Right lung (tissue), 10 donors: ENCODE measurements at places on chromosomes 1 and 21. TPM values are rescaled to one million over a fixed set of nuclear protein-coding genes. Genes with fewer than 3 reads are reported as not detected.

DNA sequence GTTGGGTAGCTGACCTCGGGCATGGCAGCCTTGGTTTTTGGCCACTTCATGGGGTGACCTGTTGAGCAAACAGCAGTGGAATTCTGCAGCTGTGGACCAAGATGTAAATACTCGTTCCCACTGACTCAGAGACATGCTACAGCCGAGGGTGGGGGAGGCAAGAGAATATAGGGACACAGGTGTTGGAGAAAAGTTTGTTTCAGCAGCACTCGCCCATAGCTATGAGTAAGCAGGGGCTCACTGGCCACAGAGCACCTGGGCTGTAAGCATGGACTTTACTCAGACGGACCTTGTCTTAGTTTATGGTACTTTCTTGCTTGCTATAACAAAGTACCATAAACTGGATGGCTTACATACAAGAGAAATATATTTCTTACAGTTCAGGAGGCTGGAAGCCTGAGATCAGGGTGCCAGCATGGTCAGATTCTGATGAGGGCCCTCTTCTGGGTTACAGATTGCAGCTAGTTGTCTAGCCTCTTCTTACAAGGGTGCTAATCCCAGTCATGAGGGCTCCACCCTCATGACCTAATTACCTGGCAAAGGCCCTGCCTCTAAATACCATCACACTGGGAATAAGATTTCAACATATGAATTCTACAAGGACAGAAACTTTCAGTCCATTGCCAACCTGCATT is 437.2 kb upstream of the DAB1 start:
- no peak for DNase-seq

DNA sequence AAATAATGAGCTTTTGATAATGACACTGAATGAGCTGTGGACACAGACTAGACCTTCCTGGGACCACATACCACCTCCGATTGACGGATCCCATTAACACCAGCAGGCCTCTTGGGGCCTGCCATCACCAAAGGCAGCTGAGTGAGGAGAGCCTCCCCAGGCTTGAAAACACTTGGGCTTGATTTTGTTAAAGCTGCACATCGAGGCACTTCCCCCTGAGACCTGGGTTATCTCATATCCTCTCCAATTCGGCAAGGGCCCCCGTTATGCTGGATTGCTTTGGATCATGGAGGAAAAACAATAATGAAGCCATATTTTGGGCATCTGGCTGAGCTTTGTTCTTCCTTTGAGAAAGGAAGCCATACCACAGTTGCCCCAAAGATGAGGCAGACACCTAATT is 143.0 kb downstream of the AJAP1 start:
- no peak for DNase-seq

DNA sequence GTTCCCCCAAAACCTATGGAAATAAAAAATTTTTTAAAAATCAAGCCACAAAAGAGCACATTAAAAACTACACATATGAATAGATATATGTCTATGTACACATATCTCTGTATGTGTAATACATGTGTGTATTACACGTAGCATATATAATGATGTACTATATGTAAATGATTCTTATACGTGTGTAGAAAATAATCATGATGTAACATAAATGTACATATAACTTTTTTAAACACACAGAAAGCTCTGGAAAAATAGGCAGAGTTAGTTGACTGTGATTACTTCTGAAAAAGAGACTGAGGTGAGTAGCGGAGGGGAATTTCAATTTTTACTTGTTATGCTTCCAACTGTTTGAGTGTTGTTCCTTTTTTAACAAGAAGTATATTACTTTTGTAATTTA is 405.0 kb downstream of the CAMTA1 start:
- DNase-seq: no peak

The SYNC gene
- 5.9 TPM for polyA plus RNA-seq

DNA sequence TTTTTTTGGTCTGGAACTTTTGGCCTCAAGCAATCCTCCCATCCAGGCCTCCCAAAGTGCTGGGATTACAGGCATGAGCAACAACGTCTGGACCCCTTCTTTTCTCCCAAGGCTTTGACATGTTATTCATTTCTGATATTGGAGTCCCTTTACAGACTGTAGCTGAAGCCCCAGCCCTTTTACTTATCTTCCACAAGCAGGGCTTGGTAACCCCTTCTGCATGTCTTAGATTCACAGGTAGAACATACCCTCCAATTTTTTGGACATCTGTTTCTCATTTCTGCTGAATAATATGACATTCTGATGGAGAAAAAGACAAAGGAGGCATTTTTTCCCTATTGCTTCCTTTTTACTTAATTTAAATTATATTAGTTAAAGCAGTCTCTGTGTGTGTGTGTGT is 39.2 kb upstream of the RGS21 start:
- no peak for DNase-seq

The LYPD8 gene
- polyA plus RNA-seq: not detected

DNA sequence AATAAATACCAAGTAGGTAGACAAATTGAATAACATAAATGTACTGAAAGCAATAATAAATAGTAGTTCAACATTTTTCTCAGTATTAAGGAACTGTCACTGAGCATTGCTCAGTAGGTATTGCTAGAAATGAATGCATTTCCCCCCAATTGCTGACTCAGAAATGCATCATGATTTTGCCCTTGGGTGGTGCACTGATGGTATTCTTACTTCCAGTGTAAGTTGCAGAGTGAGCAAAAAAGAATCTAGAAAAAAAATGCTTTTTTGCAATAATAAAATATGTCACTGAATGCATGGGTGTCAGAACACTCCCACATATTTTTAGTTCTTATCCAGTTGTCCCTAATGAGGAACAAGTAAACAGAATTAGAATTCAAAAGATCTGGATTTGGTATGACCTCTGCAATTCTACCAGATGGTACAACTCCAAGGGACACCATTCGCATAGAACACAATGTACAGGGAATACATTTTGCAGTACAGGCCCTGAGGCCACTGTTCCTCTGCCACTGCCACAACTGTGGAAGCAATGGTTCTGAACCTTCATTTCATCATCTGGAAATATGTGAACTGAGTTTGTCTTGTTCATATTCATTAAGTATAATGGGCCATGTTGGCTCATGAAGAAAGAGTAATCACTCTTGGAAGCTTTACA is 78.0 kb downstream of the ATP6V1G3 start:
- DNase-seq: no peak
